ENCODE measurements at places on chromosomes 1 and 21. TPM values are rescaled to one million over a fixed set of nuclear protein-coding genes. Genes with fewer than 3 reads are reported as not detected.

The SPRR3 gene
- not detected for total RNA-seq

The FMO1 gene
- total RNA-seq, result not detected

GRCh38 chr1:5836776-5837440 is 155.3 kb downstream of the NPHP4 start:
- DNase-seq, result no peak

DNA sequence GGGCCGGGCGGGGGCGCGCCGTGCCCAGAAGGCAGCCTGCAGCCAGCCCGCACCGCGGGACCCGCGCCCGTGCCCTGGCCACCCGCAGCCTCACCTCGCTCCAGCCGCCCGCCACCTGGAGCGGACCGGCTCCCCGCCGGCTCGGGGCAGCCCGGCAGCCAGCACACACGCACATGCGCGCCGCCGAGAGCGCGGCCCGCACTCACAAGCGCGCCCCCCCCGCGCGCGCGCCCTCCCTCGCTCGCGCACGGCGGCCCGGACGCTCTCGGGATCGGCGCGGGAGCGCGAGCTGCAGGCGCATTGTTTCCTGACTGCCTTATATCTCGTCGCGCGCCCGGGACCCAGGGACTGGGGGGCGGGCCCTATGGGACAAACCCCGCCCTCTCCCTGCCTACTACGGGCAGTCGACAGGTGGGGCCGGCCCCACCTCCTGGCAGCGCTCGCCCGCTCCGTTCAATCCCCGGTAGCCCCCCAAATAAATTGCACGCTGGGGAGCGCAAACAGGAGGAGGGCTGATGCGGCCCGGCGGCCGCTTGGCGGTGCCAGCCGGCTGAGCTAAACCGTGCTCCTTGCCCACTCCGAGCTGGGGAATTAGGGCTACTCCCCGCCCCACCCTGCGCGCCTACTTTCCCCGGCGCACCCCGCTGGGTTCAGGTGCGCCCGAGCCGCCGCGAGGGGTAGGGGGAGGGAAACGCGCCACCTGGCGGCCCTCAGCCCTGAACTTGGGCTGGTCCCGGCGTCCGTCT is at the start of gene MYCL:
MYCL (minus strand) TSS at position 204 of the 746 bp plus-strand sequence. CDS start 483 bp downstream, outside the sequence.
- peak; percentile 60 for DNase-seq

DNA sequence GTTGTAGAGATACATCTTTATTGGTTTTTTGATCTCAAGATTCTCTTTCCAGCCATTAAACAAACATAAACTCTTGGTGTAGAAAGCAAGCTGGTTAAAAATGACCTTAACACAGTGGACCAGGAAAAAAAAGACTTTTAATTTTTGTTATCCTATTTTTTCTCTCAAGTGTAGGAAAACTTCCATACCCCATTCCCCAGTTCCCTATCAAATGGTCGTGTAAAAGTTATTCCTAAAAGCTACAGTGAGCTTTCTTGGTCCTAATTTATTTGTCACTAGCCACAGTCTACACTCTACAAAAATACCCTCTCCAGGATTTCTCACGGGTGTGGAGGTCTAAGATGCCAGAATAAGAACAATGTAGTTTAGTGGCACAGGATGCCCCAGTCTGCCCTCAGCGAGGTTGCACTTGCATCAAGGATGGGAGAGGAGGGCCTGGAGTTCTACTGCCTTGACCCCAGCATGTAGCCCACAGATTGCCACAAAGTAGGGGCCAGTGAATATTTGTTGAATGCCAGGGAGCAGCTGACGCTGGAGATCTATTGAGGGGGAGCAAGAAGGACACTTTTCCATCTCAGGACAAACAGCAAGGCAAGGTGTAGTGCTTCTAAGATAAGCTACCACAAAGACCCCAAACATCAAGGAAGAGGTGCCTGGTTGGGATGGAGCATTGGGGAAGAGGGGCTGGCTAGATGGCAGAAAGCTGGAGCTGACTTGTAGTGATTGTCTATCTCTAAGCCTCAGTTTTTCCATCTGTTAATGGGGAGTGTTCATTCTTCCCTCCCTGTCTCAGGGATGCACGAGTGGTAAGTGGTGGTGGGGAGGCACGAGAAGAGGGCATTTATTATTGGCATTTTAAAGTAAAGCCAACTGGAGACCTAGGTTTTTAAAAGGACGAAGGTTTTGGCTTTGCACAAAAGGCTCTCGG is 1.8 kb downstream of the MYCL start:
- no peak for DNase-seq

DNA sequence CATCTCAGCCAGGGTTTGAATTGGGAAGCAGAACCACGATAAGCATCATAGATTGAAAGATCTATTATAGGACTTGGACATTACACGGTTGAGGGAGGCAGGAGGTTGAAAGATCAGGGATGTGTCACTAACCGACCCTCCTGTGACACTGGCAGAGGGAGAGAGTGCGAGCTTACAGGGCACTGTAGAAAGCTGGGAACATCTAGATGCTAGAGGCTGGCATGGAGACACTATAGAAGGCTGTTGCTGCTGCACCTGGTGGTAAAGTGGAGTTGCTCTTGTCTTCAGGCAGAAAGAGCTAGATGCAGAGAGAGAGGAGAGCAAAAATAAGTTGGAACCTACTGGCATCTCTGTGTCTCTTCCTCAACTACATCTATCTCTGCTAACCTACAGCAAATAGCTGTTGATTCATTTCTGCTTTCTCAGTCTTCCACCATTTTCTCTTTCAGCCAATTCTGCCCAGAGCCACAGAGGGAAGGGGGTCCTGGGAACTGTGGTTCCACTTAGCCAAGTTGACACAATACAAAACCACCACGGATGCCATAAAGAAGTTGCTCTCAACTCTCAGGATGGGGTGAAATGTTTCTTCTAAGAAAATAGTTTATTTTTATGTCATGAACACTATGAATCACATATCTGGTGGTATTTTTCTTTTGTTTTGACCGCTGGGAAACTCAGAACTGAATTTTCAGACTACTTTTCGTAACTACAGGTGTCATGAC is 155.9 kb downstream of the ZNF281 start:
- peak; percentile 27 for DNase-seq

DNA sequence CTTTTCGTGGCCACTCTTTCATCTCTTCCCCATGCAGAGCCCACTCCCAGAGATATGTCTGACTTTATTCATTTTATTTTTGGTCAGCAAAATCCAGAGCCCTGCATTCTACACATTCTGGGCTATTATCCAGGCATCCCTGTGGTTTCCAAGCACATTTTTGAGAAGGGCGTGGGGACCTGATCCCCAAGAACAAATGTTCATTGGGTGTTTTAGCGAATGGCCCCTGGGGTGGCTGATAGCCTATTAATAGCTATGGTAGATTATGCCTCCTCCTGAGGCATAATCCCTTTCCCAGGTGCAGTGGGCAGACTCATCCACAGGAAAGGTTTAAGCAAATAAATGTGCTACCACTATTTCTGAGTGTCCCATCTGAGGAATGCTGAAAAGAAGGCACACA is 511.8 kb upstream of the USP24 start:
- DNase-seq, result peak; percentile 62
